ENCODE measurements at places on chromosomes 5 and 9.

- DNase-seq, result peak; percentile 26
These were observed 97.5 kb downstream of the COL5A1 start for GRCh38 chr9:134738869-134739659.

- DNase-seq, result no peak
These were observed 128.9 kb downstream of the ADAMTS12 start for GRCh38 chr5:33762859-33763258.

DNA sequence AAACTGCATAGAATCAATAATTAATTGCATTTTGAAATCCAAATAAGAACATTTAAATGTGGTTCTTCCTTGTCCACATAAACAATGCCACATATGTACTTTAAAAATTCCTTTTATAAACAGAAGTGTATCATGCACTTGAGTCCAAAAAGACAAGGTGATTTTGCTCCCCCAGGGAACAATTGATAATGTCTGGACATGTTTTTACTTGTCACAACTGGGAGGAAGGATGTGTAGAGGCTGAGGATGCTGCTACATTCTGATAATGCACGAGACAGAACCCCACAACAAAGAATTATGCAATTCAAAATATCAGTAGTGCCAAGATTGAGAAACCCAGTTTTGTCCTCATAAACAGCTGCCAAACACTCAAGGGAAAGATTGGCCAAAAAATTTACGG lies 181.1 kb upstream of the ISL1 start:
- DNase-seq, result no peak

- DNase-seq, result no peak
These were observed 293.7 kb downstream of the KIF4B start for GRCh38 chr5:155307229-155307628.

DNA sequence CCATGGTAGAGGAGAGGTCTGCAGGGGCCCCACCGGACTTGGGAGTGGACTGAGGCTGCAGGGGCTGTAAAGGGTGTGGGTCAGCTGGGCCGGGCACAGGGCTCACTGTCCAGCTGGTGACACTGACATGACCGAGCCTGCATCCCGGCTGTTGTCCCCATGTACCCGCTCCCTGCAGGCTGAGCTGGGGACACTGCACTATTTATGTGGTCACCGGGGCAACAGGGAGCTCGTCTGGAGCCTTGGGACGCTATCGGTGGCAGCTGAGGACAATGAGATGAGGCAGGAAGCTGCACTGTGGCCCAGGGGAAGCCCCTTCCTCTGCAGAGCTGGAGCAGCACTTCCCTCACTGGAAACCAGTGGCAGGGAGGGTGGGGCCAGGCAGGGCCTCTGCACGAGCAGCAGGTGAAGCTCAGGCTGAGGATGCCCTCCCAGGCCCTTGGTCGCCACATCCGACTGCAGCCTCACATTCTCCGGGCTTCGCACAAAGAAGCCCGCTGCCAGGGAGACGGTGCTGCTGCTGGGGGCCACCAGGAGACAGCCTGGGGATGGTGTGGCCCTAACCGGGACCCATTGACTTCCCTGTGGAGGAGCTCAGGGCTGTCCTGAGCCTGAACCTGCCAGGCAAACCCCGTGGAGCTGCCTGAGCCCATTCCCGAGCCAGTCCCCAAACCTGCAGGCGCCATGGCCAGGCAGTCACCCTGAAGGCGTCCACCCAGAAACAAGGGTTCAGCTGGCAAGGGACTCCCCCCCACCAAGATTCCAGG lies 26.4 kb downstream of the ZDHHC11B start:
- peak; percentile 28 for DNase-seq
